ENCODE measurements at places on chromosomes 2 and 18.

DNA sequence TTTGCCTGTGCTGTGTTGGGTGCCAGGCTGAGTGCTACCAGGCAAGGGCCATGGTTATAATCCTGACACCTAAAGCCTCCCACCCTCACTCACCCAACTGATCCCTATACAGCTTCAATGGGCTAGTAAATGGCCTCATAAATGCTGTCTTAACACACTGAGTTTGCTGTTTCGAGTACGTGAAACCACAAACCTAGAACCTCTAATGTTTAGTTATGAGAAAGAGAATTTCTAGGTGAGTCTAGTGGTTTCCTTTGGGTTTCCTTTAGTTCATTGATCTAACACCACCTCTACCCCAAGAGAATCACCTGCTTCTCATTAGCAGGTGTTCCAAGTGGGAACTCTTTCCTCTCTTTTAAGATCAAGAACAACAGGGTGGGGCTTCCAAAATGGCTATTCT, 172.0 kb downstream of the MC4R start:
- no peak for DNase-seq

DNA sequence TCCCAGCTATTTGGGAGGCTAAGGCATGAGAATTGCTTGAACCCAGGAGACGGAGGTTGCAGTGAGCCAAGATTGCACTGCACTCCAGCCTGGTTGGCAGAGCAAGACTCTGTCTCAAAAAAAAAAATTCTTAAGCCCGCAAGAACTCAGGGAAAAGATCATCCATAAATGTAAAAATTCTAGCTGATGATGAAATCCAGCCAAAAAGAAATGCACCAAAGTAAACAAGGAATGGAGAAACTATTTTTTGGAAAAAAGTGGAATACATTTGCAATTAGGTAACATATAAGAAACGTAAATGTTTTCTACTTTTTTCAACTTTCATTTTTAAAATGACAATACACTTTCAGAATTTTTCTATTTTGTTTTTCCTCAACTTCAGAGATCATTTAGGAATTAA, 61.3 kb downstream of the ASXL2 start:
- no peak for DNase-seq

GRCh38 chr2:45218931-45219339, 209.7 kb upstream of the SIX2 start:
- DNase-seq, result no peak

GRCh38 chr18:23203891-23204432, 68.7 kb downstream of the CABLES1 start:
- DNase-seq, result no peak

- DNase-seq, result no peak
Measured at GRCh38 chr2:3470166-3470651, 49.1 kb downstream of the ADI1 start.

DNA sequence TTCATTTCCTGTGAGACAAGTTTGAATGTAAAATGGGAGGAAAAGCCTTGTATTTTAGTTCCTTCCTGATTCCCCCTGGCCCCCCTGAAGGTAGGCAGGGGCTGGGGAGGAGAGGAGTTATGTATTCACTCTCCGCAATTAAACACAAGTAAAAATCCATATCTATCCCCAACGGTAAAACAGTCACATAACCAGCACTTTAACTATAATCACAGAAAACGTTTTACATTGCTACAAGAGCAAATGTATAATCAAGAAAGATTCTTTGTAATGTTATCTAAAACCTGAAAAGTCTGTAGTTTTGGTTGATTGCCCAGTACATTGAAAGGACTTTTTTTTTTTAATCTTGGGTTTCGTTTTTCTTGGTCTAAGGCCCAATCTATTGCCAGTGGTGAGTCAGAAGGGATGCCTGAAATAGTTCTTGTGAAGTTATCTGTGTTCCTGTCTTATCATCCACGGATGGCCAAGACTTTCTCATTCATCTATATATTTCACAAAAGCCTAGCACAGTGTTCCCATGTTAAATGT, 34.5 kb upstream of the CCNYL1 start:
- no peak for DNase-seq

DNA sequence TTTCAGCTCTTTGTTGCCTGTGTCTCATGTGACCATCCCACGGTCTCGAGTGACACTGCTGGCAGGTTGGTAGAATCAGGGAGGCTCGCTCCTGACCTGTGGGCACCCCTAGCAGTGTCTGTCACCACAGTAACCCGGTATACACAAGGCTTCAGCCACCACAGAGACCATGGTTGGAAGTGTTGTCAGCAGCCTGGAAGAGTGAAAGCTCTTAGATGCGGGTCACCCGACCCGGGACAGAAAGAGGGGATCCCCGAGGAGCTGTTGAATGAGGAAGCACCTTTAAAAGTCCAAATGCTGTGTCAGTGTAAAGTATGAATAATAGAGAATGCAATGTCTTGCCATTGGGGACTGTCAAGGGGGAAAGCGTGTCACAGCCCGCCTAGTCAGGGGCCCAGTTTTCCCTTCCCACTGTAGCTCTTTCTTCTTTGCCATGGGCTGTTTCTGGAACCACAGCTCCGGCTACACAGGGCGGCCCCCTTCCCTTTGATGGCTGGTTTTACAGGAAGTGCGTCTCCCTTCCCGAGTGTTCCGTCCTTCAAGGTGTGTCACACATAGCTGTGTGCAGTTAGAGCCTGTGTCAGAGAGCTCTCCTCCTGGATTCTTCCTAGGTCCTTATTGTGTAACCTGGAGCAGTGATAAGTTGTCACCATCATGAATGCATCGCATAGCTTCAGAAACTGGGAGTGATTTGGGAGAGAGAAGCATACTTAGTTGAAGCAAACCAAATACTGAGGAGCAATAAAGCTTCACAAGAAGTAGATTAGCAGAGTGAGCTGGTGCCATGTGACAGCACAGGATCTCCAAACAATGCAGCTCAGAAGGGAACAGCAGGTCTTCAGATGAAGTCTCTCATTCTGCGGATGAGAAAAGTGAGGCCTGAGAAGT, 81.4 kb downstream of the MTCL1 start:
- peak; percentile 12 for DNase-seq

DNA sequence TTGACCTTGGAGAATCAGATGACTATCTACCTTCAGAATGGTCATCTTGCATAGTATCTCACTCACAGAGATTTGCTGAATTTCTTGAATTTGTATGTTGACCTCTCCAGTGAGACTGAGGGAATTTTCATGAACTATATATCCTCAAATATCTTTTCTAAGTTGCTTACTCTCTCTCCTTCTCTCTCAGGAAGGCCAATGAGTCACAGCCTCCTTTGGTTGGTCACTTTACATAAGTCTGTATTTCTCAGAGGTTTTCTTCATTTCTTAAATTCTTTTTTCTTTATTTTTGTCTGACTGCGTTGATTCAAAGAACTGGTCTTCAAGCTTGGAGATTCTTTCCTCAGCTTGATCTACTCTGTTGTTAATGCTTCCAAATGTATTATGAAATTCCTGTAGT, 51.7 kb downstream of the VIT start:
- DNase-seq, result no peak

DNA sequence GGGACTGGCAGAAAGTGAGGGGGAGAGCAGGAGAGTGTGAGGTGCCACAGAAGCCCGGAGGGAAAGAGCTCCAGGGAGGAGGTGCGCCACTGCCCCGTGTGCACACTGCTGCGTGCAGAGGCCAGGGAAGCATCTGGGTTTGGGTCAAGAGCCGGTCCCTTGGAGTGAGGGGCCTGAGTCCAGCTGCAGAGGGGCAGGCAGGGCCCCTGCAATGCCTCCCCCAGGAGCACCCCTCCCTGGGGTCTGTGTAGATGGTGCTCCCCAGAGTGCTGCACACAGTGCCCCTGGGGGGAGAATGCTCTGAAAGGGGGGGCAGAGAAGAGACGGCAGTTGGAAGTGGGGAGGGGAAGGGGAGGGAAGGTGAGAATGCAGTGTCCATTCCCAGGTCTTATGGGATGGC, 3.7 kb upstream of the LIMS2 start:
- DNase-seq, result no peak

DNA sequence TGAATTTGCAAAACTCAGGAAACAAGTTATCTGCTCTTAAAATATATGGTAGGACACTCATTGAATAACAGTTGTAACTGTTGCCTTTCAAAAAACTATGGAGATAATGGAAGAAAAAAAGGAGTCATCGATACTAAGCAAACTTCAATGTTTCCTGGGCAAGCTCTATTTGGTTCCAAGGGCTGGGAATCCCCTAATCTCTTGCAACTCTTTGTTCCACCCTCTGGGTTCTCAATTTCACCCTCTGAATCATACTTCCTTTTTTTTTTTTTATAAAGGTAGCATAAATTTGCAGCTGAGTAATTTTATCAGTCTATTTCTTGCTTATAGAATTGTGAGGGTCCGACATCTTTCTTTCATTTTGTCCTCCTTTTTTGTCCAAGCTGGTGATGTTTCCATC, 36.7 kb downstream of the SLC9A4 start:
- DNase-seq, result no peak

- no peak for DNase-seq
Measured at GRCh38 chr2:168190590-168191336, 56.6 kb downstream of the STK39 start.

DNA sequence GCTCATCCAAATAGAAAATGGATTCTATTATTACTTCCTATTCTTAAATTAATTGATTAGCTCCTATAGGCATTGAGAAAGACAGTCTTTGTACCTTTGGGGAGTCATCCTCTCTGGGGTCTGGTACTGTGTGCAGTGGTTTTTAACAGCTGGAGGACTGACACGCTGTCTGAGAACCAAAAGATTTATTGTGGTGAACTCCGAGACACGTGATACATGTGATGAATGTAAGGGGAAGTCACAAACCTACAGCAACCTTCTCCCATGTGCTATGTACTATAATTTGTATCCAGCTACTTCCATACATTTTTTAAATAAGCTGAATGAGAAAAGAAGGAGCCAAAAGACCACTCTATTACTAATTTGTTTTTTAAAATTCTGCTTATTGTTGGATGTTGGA, 133.7 kb downstream of the GALNT3 start:
- no peak for DNase-seq

- no peak for DNase-seq
Measured at GRCh38 chr2:207235621-207236020, 69.9 kb upstream of the KLF7 start.

DNA sequence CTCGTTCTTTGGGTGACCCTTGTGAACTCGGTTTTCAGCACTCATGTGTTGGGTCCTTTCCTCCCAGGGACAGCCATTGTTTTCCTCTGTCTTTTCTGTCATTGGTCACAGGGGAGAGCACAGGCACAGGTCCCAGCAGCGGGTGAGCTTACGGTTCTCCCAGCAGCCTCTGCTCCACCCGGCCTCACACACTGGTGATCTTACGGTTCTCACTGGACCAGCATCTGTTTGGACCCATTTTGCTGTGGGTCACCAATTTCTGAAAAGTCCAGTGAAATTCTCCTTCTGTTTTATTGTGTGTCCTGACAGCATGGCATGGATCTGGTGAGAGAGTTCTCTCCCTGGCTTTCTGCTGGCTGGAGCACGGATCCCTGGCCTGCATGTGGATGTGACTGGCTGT, 49.8 kb upstream of the ANKRD62 start:
- no peak for DNase-seq

DNA sequence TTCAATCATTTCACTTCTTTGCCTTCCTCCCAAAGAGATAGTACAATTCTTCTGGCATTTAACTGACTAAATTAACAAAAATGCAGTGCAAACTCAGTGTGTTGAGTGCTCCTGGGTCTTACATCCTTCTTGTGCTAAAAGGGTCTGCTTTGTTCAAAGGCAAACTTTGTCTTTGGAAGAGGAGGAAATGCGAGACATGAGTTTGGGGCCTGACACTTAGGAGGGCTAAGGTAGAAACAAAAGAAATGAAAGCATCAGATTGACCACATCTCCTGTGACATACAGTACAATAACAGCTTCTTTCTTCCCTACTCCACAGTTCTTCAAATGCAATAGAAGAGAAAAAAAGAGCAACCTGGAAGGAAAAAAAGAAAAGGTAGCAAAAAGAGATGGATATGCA, 161.7 kb downstream of the CNTNAP5 start:
- no peak for DNase-seq

DNA sequence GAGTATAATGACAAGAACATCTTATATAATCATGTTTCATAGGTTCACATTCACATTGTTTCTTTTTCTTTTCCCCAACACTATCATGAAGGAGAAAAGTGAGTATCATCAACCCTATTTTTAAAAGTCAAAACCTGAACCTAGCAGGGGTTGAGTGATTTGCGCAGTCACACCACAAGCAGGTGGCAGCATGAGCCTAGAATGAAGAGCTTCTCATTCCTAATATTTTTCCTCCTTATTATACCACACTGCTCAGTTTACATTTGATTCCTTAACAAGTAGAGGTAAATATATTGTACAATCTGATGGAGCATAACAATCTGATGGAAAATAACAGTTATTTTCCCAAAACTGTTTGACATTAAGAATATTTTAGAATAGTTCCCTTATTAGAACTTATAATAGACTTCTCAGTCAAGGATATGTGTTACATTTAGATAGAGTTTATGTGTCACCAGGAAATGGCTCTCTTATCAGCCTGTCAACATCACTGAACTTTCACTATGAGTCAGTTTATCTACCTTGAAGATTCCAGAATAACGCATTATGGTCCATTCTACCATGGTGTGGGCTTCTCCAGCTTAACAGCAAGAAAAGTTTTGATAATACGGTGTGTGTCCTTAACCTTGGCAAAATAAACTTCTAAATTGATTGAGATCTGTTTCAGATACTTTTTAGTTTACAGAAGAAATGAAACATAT, 119.5 kb downstream of the NEB start:
- no peak for DNase-seq

- no peak for DNase-seq
Measured at GRCh38 chr18:46632401-46633071, 24.5 kb downstream of the LOXHD1 start.

GRCh38 chr18:21851327-21851961, 110.9 kb downstream of the MIB1 start:
- peak; percentile 14 for DNase-seq

DNA sequence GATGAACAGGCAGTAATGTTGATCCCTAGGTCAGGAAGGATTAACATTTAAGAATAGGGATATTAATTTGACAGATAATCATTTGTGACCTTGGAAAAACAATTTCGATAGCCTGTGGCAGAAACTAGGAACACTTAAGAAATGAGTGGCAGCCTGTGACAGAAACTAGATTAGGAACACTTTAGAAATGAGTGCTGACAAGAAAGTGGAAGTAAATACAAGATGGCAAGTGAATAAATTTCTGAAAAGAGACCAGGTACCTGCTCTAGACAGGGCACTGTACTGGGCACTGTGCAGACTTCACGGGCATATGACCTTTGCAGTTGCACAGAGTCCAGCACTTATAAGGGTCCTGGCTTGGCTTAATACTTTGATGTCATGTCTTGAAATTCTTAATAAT, 5.5 kb upstream of the HNRNPA3 start:
- DNase-seq, result no peak

DNA sequence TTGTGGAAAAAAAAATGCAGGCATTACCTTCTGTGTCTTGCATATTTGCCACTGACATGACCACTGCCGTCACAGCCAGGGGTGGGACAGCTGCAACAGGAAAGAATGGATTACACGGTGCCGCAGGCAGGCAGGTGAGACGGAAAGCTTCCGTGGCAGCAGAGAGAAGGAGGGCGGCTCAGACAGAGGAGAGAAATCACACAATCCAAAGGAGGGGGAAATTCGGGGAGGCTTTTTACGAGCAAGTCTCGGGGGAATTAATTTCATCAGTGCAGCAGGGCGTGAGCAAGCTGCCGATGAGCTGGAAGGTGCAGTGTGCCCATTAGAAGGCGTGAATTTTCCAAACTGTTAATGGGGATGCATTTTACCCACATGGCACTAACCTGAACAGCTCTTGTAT, 234.8 kb upstream of the PXDN start:
- no peak for DNase-seq

GRCh38 chr18:12783524-12783923, 80.7 kb downstream of the PSMG2 start:
- DNase-seq, result no peak
